ENCODE measurements at places on chromosomes 12 and 14. TPM values are rescaled to one million over a fixed set of nuclear protein-coding genes. Genes with fewer than 3 reads are reported as not detected.

DNA sequence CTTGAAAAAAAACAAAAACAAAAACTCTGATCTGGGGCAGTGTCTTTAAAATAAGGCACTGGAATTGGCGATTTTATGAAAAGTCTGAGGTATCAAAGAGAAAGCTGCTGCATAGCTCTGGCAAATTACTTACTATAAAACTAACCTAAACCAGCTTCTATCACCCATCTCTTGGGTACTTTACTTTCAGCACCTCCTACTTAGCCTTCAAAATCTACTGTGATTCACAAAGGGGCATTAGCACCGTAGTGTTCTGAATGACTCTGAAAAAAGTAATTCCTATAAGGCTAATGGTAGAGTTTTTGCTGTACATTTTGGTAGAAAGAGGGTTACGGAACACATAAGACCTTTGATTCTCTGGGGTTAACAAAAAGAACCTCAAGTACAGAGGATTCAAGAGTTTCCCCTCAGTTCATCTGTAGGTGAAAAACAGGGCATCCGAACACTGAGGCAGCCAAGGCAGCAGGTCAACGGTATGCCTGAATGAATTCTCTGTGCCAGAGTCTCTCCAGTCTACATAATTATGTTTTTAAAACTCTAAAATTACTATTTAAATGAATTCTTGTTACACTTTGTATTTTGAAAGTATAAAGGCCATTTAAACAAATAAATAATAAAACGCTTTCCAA is 101.5 kb downstream of the ELK3 start:
- DNase-seq: no peak

- DNase-seq: peak; percentile 66
These were observed 55.6 kb downstream of the CLIP1 start for GRCh38 chr12:122366685-122367475.

Gene HEBP1
- 18.9 TPM for total RNA-seq

DNA sequence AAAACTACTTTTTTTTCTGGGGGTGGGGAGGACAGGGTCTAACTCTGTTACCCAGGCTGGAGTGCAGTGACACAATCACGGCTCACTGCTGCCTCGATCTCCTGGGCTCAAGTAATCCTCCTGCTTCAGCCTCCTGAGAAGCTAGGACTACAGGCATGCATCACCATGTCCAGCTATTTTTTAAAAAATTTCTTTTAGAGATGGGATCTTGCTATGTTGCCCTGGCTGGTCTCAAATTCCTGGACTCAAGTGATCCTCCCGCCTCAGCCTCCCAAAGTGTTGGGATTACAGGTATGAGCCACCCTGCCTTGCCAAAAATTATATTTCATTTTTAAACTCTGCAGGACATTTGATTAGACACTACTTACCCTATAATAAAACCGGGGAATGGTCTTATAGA is 5.5 kb downstream of the PPP2R3C start:
- DNase-seq: no peak

Gene P2RX7
- total RNA-seq: 2.6 TPM

DNA sequence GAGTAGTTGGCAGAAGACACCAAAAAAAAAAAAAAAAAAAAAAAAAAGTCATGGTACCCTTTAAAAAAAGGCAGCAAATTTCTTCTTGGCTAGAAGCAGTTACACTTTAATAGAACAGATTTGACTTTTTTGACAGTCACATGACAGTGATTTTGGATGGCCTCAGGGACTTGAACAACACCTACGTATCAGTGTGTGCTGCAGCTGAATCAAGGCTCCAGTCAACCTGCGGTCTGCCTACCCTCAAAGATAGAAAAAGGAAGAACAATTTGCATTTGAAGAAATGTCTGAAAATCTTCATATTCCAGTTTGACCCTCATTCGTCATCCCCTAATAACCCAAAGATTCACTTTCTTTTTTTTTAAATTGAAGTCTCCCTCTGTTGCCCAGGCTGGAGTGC is 53.9 kb downstream of the MDM2 start:
- DNase-seq: no peak

- no peak for DNase-seq
These were observed 30.4 kb upstream of the SUPT16H start for GRCh38 chr14:21414137-21414631.

Gene MAP3K9
- 2.0 TPM for total RNA-seq

Gene ATP5F1B
- total RNA-seq: 210 TPM

- DNase-seq: no peak
These were observed 589.5 kb downstream of the NOVA1 start for GRCh38 chr14:26008290-26008689.

GRCh38 chr14:33754261-33754660 is 196.6 kb downstream of the EGLN3 start:
- no peak for DNase-seq

Gene SYNDIG1L
- not detected for total RNA-seq

Gene IFNG-AS1
- not detected for total RNA-seq

GRCh38 chr14:105979446-105979845 is 453.1 kb downstream of the TMEM121 start:
- no peak for DNase-seq

- DNase-seq: no peak
These were observed 77.9 kb downstream of the SPTB start for GRCh38 chr14:64801800-64802199.

Gene DNAI7
- not detected for total RNA-seq

GRCh38 chr14:26554069-26554772 is 43.6 kb downstream of the NOVA1 start:
- no peak for DNase-seq

GRCh38 chr12:117453961-117454360 is 92.5 kb upstream of the NOS1 start:
- DNase-seq: no peak

Gene PDZRN4
- 10.6 TPM for total RNA-seq

DNA sequence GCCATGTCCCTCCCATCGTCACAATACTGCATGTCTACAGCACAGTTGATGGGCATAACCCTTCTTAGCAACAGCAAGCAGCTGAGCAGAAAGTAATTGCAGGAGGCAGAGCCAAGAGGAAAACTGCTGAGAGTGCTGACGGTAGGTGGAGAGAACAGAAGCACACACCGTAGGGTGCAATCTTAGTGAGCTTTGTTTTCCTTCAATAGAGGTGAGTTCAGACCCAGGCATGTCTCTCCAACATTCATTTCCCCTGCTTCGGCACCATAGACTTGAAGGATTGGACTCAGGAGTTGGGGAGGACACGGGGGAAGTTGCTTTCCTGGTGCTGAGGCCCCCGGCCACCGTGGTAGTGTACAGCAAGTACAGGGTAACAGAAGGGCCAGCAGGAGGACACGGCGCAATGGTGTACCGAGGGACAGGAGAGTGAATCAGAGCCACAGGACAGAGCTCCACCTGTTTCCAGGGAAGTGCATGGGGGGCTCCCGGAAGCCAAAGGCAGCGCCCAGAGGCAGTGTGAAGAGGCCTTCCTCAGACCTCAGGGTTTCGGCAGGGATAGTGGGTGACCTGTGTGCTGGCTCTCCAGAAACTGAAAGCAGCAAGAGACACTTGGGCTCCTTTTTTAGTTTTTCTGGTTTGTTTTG is 36.3 kb upstream of the SINHCAF start:
- DNase-seq: no peak

DNA sequence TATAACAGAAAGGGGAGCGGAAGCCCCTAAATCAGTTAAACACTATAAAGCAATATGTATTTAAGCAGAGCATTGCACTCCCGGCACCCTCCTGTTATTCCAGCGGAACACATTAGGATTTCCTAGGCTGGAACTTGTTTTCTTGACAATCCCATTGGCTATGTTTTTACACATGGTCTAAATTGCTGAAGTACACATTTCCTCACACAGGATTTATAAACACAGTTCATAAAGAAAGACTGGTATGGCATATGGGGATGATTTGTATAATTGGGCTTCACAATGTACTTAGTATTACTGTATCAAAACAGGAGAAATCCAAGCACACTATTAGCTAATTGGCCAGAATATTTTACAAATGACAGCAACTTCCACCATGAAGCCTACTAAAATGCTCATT is 23.3 kb downstream of the PAX9 start:
- DNase-seq: no peak

Gene LGR5
- total RNA-seq: 0.27 TPM

All from uterus (tissue), 4 donors.